ENCODE measurements at places on chromosomes 1 and 21.
A peak's percentile ranks its signal among the peaks of the same experiment; 100 is the strongest.

- no peak for DNase-seq
These were observed 5.9 kb downstream of the KIAA2013 start for GRCh38 chr1:11920239-11920903.

GRCh38 chr1:64623750-64624191 is 121.1 kb upstream of the RAVER2 start:
- peak; percentile 57 for DNase-seq

DNA sequence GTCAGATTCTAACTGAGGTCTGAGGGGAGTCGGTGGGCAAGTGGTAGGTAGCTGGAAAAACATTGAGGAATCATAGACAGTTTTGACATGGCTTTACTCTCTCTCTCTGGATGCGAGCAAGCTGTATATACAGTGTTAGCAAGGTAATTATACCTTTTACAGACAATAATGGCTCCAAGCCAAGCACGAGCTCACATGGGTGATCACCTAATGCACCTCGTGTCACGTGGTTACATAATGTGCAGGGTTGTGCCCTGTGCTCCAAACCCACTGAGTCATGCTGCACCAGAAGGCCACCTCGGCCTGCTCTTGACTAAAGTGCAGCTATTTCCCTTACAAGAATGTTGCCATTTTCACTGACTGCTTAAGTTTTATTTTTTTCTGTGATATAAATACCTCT is 7.6 kb upstream of the CLCA2 start:
- DNase-seq, result no peak

DNA sequence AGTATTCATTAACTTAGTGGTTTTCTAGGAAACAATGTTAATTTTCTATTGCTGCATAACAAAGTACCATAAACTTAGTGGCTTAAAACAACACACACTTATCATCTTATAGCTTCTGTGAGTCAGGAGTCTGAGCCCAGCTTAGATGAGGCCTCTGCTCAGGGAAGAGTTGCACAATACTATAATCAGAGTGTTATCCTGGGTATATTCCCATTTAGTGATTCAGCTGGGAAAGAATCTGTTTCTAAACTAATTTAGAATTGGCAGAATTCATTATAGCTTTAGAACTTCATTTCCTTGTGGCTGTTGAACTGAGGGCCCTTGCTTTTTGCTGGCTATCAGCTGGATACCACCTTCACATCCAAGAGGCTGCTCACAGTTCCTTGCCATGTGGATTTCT is 515.5 kb downstream of the BRINP3 start:
- DNase-seq, result peak; percentile 70

DNA sequence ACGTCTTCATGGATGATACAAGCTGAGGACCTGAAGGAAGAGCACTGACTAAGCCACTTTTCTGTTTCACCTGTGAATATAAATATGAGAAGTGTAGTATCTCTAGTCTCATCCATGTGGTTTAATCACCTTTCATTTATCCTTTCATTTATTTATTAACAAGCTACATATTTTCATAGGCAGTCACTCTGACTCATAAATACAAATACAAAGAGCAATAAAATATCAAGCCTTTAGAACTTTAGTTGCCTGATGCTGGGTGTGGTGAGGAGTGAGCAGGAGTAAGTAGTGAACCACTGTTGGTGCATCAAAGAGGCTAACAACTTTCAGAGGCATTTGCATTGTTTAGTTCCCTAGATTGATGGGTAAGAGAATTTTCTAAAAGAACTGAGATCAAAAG is 269.0 kb upstream of the C1orf87 start:
- DNase-seq, result no peak

DNA sequence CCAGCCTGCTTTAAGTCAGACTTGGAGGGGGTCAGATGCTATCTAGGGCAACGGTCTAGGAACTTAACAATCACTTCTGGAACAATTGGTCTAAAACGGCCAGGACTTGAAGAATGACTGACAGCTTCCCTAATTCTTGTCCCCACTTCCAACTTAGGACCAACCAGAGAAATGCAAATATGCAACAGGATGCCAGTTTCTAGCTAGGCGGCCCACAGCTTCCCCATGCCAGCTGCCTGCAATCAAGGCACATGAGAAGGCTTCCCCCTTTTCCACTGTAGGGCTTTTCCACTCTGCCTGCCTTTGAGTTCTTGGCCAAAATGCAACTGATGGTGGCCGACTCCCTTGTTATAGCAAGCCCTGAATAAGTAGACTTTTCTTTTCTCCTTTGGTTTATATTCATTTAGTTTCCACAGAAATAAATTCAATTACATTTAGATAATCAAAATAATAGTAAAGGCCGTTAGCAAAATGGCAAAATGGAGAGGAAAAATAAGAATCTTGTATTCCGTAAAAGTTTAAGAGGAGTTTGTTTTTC is 80.9 kb downstream of the BACH1 start:
- no peak for DNase-seq

- no peak for DNase-seq
These were observed at the start of gene PEAR1 for GRCh38 chr1:156893048-156893953. Gene PEAR1 (plus strand): TSS chr1:156893718. CDS start chr1:156903927, 10,209 bp downstream.

- no peak for DNase-seq
These were observed 21.9 kb downstream of the PIK3R3 start for GRCh38 chr1:46110521-46110920.

- DNase-seq, result no peak
These were observed 16.1 kb downstream of the TMEM201 start for GRCh38 chr1:9604836-9605235.

- no peak for DNase-seq
These were observed 22.4 kb downstream of the CFHR4 start for GRCh38 chr1:196910215-196910614.

DNA sequence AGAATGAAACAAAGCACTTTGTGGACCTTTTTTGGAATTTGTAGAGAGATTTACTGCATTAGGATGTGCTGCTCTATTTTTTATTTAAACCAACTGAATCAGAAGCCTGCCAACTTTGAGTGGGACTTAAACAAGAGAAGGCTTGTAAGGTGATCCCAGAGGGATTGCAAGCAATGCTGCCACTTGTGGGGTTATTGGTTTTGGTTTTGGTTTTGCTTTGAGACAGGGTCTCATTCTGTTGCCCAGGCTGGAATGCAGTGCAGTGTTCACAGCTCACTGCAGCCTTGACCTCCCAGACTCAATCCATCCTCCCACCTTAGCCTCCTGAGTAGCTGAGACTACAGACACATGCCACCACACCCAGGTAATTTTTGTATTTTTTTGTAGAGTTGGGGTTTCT is 32.2 kb upstream of the GNG5 start:
- DNase-seq, result no peak
